ENCODE measurements at places on chromosomes 11 and 22. TPM values are rescaled to one million over a fixed set of nuclear protein-coding genes. Genes with fewer than 3 reads are reported as not detected.
A peak's percentile ranks its signal among the peaks of the same experiment; 100 is the strongest.

GRCh38 chr11:22583963-22584492, 41.6 kb downstream of the FANCF start:
- DNase-seq = no peak

- DNase-seq = peak; percentile 53
Measured at GRCh38 chr11:78231962-78232501, 43.3 kb downstream of the USP35 start.

DNA sequence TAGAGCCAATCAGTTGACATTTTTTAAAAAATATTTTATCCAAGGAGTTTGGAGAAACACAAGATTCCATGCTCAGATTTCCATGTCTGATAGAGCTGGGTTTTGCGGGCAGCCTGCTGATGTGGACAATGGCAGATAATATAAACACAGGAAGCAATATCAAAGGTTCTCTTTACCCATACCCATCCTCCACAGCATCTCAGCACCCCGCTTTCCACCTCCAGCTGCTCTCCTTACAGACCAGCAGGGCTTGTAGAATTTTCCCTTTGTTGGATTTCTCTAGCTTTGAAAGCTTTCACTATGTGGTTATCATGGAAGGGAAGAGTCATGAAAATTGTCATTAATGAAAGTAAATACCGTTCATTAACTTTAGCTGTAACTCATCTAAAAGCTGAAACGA, 746.4 kb downstream of the OPCML start:
- DNase-seq = no peak

DNA sequence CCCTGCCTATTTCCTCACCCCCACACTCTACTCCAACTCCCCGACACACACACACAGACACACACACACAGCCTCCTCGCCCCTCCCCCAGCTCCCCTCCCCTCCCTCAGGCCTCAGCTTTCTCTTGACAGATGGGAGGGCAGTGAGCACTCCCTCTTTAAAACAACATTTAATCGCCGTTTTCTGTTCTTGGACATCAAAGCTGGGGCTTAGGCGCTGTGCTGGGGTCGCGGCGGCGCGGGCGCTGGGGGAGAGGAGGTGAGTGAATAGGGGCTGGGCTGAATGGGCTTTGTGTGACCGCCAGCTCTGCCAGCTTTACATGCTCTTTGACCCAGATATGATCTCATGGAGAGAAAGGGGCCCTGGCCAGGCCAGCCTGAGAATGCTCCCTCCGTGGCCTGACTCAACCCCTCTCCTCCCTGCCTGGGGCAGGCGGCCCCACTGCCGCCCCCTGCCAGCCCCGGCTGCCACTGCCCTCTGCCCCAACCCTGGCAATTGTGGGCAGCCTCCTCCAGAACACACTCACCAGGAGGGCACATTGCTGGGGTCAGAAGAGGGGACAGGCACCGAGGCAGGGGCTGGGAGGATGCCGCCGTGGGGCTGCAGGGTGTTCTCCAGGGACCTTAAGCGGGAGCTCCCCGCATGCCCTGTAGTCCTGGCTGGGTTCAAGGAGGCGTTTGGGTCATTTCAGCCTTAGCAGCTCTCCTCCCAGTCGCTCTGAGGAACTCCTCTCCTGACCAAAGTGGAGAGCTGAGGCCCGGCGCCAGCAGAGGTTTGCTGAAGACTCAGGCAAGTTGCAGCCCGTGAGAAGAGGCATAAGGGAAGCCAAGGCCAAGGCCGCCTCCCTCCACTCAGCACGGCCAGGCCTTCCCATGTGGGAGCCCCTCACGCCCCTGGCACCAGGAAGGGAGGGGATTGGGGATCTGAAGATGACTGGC, 38.3 kb upstream of the NNMT start:
- DNase-seq = peak; percentile 30

DNA sequence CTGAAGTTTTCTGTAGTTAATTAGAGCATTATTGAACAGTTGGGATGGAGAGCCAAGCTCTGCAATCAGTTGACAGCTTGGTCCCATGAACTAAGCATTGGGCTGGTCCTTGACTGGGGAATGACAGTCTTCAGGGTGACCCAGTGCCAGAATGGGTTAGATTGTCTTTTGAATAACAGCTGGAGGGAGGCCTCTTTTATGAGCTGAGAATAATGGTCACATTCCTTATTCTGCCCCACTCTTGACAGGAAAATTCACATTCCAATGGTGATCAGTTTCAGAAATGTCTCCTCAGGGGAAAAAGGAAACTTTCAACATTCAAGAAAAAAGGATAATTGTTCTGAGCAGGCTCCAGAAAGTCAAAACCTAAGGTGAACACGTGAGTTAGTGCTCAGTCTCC, 113.9 kb downstream of the KIRREL3 start:
- no peak for DNase-seq

DNA sequence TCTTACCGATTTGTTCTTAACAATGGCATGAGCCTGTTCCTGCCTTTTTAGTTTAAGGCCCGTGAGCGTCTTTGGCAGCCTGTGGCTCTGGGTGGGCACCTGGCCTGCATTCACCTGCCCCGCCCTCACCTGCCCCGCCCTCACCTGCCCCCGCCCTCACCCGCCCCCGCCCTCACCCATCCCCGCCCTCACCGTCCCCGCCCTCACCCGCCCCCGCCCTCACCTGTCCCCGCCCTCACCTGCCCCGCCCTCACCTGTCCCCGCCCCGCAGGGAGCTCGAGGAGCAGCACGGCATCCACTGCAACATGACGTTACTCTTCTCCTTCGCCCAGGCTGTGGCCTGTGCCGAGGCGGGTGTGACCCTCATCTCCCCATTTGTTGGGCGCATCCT, 14.2 kb downstream of the GATD1 start:
- no peak for DNase-seq

DNA sequence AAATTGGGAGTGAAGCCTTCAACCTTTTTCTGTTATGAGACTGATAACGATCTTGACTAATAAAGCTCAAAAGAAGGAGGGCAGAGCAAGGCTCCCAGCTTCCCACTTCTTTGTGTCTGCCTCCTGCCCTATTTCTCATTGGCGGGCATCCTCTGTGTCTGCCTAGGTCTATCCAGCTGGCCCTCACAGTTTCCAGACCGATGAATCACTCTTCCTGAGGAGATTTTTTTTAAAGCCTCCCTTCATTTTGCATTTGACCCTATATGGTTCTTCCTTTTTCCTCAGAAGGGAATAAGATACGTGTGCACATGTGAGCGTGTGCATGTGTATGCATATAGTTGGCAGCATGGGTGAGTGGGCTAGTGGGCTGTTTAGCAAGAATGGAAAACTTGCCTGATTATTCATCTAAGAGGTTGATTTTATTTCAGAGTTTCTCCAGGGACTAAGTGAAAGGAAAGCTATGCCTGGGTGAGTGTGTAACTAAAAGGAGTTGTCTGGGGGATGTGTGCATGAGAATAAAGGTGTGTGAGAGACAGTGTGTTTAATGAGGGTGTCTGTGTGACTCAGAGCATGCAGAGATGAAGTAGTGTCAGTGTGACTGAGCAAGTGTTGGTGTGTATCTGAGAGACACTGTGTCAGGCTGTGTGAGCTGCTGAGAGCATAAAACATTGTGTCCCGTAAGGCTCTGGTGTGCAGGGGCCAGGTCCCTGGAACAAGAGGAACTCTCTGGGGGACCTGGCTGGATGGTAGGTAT, 12.2 kb downstream of the PHLDB1 start:
- DNase-seq = peak; percentile 99

Gene SCGB1C1
- total RNA-seq = not detected

All from GM23248 (cell line).